ENCODE measurements at places on chromosomes 16 and 17.

- DNase-seq: no peak
Observed at GRCh38 chr17:63530557-63531021, 7.4 kb downstream of the KCNH6 start.

GRCh38 chr16:66894948-66895688 is 14.8 kb downstream of the PDP2 start:
- peak; percentile 79 for DNase-seq

- no peak for DNase-seq
Observed at GRCh38 chr17:30396612-30397011, 17.9 kb downstream of the CPD start.

GRCh38 chr17:61247439-61247838 is 152.2 kb upstream of the TBX2 start:
- DNase-seq: no peak

DNA sequence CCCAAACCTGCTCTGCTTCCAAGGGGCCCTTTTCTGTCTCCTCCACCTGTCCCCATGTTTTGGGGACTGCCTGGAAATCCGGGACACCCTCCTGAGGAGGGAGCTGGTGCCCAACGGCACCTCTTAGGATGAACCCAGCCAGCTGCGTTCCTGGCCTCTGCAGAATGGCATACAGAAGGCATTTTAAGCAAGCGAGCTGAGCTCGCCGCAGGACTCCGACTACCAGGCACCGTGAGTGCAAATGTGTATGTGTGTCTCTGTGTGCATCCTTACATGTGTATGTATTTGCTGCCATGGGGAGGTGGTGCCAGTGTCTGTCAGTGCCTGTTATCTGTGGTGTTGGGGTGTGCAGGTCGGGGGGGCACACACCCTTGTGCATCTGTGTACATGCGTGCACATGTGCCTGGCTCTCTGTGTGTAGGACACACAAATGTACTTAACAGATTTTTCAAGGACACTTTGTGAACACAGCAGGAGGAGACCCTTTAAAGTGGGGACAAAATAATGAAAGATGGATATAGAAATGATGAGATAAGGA is 39.3 kb downstream of the ABAT start:
- no peak for DNase-seq

GRCh38 chr16:8949536-8950418 is 13.9 kb downstream of the USP7 start:
- DNase-seq: no peak

- no peak for DNase-seq
Observed at GRCh38 chr17:10477701-10478100, 8.3 kb upstream of the MYH4 start.

- DNase-seq: peak; percentile 56
Observed at GRCh38 chr16:19680881-19681340, 37.1 kb downstream of the KNOP1 start.

DNA sequence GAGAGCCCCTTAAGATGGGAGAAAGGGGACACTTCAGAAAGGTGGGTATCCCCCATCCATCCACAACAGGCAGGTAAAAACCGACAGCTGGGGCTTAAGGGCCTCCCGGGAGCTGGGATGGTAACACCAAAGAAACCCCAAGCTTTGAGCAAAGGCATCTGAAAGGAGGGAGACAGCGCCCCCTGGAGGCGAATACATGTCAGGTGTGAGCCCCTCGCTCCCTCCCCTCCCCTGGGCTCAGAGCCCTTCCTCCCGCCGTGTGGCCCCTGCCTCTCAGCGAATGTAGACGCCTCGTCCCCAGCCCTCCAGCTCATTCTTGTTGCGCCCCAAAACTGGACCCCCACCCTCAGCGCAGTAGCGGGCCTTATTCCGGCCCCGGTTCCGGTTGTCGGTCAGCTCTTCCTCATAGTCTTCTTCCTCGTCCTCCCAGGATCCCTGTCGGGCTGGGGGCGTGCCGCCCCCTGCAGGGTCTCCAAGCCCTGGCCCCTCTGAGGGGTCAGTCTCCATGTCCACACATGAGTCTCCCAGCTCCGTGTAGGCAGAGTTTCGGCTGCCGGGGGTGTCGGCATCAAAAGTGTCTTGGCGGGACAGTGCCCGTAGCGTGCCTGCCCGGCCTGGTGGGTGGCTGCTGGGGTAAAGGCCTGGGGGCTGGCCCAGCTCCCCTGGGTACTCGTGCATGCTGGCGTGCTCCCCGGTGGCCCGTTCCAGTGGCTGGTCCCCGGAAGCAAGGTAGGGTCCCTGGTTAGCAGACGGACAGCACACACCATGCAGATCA is 9.1 kb upstream of the ARL5C start:
- DNase-seq: peak; percentile 97

DNA sequence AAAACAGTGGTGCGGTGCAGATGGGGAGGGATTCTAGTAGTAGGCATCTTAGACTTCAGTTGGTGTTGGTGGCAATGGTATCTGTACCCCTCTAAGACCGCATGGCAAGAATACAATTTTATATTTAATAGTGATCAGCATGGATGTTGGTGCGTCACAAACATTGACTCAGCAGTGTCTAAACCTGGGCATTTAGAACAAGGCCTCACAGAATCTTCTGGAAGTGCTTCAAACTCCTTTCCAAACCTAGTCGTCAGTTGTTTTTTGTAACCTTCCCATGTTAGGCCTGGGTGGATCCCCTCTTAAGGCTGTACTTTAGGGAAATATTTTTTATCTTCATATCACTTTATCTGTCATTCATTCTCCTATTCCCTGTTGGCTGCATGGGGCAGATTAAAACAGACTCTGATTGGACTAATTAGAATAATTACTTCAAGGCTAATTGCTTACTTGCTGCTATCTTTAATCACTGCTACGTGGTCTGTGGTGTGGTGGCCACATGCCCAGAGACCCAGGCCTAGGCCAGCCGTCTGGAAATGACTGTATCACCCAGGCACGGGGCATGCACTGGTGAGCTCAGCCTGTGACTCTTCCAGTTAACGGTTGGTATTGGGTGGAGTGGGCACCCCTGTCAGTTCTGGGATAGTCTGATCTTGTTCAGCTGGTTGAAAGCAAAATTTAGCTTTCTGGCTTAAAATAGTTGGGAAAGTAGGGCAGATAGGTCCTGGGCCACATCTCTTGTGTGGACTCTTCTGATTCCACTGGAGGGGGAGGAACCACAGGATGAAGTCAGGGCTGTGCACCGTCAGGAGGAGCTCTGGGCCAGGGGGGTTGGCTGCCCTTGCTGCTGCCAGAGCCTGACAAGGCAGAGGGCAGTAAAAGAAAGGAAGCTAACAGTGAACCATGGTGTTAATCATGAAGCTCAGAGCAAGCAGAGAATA is 4.5 kb downstream of the ALKBH5 start:
- no peak for DNase-seq

GRCh38 chr16:14070555-14070876 is 603 bp upstream of the MRTFB start:
- no peak for DNase-seq

GRCh38 chr16:22352723-22353122 is 21.7 kb downstream of the CDR2 start:
- DNase-seq: no peak

DNA sequence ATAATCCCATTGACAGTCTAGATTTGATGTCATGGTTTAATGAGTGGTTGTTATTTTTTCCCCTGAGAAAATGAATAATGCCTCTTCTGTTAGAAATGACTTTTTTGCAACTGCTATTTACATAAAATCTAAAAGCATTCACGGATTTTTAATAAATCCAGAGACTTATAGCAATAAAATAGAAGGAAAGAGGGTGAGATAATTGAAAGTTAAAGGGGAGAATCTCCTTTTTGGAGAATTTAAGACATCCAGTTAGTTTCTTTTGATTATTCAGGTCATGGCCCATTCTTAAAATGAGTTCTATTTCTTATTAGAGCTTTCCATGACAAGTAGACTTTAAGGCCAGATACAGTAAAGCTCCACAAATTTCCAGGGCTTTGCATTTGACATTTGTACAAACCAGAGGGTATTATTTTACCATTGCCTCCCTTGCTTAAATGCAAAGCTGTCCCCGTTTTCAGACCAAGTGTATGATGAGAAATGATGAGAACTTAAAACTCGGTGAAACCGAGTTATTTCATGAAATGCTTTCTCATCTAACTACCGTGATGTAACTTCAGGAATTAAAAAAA is 789.0 kb upstream of the SOX9 start:
- DNase-seq: no peak

DNA sequence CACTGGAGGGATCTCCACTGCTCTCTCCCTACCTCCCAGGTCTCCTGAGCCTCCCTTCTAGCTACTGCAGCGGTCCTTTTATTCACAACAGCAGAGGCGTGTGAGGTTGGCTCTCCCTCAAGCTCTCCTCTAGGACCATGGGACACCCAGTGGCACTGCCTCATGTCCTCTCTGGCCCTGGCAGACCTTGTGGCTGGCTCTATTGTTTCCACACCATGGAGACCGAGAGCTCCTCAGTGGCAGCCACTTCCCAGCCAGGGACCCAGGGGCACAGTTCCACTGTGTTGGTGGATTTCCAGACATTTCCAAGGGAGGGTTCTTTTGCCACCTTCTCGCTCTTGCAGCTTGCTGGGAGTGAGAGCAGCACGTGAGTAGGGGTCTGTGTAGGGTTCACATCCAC is 204.9 kb downstream of the AXIN2 start:
- no peak for DNase-seq

DNA sequence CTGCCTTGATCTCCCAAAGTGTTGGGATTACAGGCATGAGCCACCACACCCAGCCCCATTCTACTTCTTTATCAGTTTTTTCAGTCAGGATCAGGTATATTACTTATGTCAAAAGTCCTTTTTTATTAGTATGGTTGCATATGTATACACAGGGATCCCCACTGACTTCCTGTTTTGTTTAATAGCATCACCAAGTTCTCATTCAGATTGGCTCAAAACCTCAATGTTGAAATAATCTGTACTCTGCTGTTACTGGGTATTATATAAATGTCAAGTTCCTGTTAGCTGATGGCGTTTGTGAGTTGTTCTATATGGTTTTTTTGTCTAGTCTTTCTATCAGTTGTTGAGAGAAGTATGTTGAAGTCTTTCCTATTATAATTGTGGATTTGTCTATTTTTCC is 168.5 kb downstream of the BCAS3 start:
- no peak for DNase-seq

DNA sequence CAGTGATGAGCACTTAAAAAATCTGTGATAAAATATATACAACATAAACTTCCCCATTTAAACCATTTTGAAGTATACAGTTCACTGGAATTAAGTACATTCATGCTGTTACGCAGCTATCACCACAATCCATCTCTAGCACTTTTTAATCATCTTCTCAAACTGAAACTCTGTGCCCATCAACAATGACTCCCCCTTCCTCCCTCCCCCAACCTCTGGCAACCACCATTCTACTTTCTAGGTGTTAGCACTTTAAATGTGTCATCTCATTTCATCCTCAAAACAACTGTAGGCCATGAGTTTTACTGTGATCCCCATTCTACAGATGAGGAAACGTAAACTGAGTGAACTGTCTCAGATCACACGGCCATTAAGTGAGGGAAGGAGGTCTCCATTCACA is 13.8 kb upstream of the TMEM98 start:
- DNase-seq: no peak

- peak; percentile 91 for DNase-seq
Observed at GRCh38 chr17:82205720-82206508, 6.7 kb downstream of the CCDC57 start.

DNA sequence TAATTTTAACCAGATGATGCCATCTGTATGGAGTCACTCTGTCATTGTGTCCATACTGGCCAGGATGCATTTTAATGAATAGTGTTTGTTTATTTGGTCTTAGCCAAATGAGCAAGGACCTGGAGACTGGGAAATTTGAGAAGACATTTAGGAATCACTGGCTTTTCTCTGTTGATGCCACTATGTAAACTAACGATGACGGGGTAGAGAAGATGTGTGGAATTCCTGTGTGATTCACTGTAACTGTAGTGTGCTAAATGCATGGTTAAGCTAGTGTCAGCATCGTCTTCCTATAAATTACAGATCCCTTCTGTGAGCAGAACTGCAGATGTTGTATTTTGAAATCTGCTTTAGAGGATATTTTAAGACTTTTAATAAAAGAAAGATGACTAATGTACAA is 66.6 kb downstream of the NOS2 start:
- no peak for DNase-seq

- DNase-seq: no peak
Observed at GRCh38 chr17:35906926-35907637, 23.5 kb downstream of the RDM1 start.

GRCh38 chr17:81968850-81969812 is 8.1 kb upstream of the NOTUM start:
- no peak for DNase-seq

DNA sequence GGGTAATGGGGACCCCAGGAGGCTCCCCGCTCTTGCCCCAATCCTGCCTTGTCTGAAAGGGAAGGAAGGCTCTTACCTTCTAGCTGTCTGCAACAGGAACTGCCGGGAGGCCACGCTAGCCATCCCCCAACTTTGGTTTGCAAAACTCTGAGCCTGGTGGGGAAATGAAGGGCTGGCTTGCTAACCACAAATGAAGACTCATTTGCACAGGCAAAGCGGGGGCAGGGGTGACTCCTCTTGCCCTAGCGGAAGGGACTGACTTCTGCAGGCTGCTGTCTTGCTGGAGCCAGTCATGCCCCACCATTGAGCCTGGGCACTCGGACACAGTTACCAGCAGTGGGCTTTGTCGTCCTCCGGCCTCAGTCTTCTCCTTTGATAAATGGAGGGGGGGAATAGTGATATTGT is 52.6 kb downstream of the PLCG2 start:
- DNase-seq: peak; percentile 34

DNA sequence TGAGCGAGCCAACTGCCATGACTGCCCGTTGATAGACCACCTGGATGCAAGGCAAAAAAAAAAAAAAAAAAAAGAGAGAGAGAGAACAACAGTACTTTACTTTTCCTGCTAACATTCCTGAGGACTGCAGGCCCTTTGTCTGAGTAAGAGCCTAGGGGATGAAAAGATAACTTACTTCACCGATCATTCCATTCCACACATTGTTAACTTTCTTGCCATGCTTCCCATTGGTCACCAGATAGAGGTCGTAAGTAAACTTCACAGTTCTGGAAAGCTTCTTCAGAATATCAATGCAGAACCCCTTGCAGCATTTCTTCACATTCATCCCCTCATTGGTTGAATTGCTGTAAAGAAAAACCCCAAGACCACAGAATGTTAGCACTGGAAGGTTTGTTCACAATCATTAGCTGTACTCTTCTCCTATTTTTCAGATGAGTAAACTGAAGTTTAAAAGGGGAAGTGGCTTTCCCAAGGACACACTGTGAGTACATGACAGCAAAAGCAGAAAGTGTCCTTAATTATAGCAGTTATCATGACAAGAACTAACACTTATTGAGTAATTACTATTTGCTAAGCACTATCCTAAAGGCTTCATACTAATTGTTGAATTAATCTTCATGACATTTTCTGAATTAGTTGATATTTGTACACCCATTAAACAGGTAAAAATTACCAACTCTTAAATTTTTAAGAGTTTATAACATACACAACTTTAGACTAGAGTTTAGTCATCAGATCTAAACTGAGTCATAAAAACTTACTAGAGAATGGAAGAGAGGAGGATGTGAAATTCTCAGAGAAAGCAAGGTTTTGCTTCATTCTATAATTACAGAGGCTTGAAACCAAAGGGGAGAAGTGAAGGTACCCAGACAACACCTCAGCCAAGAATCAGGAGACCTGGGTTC is 341.2 kb downstream of the GRIN2A start:
- peak; percentile 72 for DNase-seq

- DNase-seq: no peak
Observed at GRCh38 chr16:20826039-20826566, 19.8 kb downstream of the REXO5 start.

- DNase-seq: no peak
Observed at GRCh38 chr16:10754941-10755340, 11.3 kb downstream of the NUBP1 start.

Measured in GM23338 (cell line).